ENCODE measurements at places on chromosomes 7 and 10.

DNA sequence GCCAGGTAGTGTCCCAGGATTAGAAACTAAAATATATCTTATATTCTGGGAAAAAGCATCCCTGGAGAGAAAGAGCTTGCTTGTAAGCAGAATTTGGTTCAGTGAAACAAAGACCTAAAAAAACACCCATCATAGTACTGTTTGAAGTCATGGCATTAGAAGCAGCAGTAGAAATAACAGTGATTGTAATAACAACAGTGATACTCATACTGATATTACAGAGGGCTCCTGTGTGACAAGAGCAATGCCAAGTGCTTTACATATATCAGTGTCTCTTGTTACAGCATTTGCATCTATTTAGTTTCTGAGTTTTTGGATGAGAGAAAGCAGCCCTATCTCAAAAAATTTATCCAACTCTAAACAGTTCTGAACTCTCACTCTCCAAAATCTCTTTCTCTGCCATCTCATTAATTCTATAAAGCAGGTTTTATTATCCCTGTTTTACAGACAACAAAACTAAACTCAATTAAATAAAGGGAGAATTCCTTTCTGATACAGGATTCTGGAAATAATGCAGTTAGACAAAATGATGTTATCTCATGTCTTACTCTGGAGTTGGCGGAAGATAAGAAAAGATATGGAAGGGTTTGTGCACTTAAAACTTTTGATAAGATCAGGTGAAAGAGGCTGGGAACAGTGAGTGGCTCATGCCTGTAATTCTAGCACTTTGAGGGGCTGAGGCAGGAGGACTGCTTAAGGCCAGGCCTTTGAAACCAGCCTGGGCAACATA lies 146.5 kb upstream of the AOAH start:
- no peak for DNase-seq

GRCh38 chr7:47846138-47846836 lies 102.0 kb downstream of the PKD1L1 start:
- no peak for DNase-seq

GRCh38 chr10:79452174-79452611 lies 6.8 kb upstream of the ZCCHC24 start:
- DNase-seq = no peak

- no peak for DNase-seq
Observed at GRCh38 chr10:64076322-64076940, 555.2 kb downstream of the REEP3 start.

- no peak for DNase-seq
Observed at GRCh38 chr7:38934051-38934450, 25.1 kb upstream of the VPS41 start.

DNA sequence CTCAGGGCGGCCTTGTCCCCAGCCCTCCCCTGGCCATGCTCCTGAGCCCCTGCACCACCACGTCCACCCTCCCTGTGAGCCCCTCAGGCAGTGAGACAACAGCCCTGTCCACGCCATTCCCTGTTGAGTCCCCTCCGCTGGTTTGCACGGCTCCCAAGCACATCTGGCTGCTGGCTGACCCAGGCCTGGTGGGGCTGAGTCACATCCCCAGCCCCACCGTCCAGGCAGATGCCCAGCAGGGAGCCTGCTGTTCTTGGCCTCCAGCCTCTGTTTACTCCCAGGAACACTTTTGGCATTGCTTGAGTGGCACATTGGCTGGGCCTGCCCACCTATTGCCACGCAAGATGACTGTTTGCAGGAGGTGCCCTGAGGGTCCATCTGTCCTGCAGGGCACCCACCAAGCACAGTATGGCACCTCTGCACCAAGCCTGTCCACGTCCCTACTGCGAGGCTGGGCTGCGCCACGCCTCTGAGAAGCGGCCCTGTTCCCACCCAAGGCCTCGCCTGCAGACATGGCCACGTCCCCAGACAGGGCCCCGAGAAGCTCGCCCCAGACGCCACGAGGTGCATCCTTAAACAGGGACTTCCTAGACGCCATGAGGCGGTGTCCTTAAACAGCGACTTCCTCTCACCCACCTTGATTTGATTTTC lies 48.4 kb upstream of the INPP5A start:
- no peak for DNase-seq

GRCh38 chr10:119205894-119206602 lies 1.3 kb upstream of the GRK5 start:
- no peak for DNase-seq

DNA sequence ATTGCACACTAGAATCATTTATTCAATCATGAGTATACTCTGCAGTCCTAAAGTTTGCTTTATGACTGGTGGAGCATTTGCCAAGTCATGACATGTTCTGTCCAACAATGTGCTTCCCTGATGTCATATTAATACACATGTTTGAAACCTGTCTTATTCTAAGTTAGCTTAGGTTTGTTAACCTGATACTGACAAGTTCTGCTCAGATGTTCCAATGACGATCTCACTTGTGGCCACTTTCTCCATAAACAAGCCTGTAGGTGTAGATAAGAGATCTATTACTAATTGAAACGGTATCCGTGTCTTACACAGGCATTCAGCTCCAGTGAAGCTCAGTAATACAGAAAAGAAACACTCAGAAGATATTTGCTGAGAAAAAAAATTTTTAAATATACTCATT lies 64.9 kb downstream of the GPR37 start:
- DNase-seq = no peak

DNA sequence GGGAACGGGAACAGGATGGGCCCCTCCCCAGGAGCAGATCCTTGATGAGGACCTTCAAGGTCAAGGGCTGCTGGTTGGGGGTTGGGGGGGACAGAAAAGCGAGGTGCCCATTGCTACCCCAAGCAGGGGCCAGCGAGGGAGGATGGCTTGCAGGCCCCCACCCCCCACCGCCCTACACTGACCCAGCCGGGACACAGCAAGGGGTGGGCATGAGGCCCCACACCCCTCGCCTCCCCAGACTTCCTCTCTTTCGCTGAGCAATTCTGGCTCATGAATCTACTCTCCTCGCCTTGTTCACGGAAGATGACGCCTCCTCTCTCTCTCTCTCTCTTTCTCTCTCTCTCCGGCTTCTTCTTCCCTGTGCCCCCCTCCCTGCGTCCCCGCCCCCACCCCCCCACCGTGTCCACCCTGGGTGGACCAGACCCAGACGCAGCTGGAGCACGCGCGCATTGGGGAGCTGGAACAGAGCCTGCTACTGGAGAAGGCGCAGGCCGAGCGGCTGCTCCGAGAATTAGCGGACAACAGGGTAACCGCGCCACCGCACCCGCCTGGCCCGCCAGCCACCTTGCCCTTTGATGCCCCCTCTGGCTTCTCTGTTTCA lies 81.1 kb upstream of the GTF2IRD1 start:
- no peak for DNase-seq

GRCh38 chr7:135644154-135644553 lies 18.2 kb upstream of the STMP1 start:
- no peak for DNase-seq

GRCh38 chr7:2622869-2623697 lies 8.7 kb upstream of the TTYH3 start:
- DNase-seq = no peak

- DNase-seq = no peak
Observed at GRCh38 chr10:92914478-92915325, 66.4 kb downstream of the EXOC6 start.

GRCh38 chr7:111887734-111888133 lies 318.5 kb downstream of the DOCK4 start:
- no peak for DNase-seq

DNA sequence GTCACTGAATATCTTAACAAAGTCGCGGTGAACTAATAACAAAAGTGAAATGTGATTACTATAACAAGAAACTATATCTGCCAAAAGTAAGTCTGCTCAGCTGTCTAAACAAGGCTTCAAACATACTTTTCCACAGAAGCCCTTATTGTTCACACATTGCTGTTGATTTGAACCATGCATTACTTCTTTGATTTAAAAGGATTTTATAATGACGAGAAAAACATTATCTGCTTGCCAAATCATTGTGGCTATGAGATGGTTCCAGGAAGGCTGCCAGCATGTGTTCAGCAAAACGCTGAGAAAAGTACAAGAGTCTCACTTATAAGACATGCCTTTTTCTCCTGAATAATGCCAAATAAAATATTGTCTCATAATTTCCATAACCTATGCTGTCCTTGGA lies 24.4 kb downstream of the RNF133 start:
- DNase-seq = no peak

GRCh38 chr10:69957886-69958555 lies 94.6 kb upstream of the MACROH2A2 start:
- no peak for DNase-seq

DNA sequence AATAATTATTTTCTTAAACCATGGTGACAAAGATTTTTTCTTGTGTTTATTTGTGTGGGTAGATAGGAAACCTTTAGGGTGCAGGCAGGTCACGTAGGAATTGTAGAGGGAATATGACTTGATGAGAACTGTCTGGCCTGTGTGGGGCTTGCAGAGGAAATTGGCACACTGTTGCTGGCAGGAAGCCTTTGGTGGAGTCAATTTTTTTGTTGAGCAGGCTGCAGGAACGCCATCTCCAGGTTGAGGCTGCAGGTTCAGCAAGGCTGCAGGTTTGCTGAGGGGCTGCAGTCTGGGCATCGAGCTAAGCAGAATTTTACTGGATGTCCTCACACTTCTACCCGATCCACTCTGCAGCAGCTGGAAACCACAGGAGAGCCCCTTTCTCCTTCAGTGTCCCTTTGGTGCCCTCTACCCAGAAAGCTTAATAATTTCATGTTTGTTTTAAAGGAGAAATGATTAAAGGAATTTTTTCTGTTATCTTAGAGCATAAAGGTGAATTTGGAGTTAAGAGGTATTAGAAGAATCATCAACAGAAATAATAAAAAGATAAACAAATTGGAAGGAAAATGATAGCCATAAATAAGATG lies 37.0 kb downstream of the TBC1D12 start:
- DNase-seq = no peak

DNA sequence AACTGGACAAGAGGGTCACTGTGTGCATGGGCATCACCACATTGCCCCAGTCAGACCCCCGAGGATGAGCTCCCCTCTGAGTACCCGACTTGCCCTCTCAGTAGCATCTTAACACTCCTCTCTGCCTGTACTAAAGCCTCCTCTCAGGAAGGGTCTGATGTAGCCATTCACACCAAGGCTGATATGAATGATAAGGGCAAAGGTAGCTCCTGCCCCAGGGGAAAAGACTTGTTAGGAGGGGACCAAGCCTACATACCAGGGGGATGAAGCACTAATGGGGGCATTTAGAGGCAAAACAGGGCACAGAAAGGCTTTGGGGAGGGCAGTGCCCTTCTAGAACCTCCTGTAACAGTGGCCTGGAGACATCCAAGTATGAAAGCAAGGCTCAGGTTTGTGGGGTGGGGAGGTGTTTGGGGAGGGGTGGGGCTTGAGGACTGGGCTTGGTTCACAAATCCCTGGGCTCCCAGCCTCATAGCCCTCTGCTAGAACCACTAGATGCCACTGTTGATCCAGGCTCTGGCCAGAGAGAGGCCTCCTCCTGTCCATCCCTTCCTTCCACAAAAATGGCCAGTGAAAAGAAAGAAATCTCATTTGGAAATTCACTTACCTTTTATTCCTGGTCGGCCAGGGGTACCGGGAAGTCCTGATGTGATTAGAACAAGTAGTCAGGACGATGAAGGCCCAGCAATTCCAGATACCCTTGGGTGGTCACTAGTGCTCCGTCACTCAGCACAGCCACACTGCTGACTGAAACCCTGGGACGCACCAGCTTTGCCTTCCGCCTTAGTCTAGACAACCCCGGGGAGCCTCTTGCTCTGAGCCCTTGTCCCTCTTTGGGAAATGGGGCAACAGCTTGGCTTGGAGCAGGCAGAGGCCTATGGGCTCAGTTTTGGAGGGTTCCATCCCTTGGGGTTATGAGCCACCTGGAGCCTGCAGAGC lies 40.3 kb downstream of the COL17A1 start:
- DNase-seq = no peak

- no peak for DNase-seq
Observed at GRCh38 chr7:2880874-2881533, 36.9 kb upstream of the GNA12 start.

GRCh38 chr10:19947656-19948055 lies 131.4 kb downstream of the PLXDC2 start:
- DNase-seq = no peak

- no peak for DNase-seq
Observed at GRCh38 chr7:85705076-85705475, 518.2 kb upstream of the SEMA3D start.

GRCh38 chr7:123792547-123792946 lies 43.7 kb upstream of the WASL start:
- no peak for DNase-seq

DNA sequence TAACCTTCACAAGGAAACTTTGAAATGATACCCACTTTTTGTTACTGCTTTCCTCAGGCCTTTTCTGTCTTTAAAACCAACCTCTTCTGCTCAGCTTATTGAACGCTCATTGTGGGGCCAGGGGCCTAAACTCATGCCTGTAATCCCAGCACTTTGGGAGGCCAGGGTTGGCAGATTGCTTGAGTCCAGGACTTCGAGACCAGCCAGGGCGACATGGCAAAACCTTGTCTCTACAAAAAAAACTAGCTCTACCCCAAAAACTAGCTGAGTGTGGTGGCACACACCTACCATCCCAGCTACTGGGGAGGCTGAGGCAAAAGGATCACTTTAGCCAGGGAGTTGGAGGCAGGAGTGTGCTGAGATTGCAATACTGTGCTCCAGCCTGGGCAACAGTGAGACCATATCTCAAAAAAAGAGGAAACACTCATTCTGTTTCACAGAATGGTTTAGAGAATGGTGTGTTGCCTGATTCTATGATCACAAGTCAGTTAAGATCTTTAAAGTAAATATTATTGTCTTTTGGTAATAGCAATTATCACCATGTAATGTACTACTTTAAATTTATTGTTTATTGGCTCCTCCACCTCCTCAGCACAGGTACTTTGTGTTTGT lies 51.1 kb downstream of the KCTD7 start:
- no peak for DNase-seq

DNA sequence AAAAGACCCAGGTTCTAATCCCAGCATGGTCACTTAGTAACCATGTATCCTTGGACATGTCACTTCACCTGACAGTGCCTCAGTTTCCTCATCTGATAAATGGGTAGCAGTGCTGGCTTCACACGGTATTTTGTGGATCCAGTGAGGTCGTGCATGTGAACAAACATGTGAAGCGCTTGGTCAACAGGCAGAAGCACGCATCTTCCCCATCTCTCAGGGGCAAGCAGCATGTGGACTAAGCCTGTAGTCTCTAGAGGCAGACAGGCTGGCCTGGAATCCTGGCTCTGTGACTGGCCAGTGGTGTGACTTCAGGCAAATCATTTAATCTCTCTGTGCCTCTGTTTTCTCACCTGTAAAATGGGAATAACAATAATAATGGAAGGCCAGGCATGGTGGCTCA lies 115.8 kb downstream of the C10orf105 start:
- no peak for DNase-seq

DNA sequence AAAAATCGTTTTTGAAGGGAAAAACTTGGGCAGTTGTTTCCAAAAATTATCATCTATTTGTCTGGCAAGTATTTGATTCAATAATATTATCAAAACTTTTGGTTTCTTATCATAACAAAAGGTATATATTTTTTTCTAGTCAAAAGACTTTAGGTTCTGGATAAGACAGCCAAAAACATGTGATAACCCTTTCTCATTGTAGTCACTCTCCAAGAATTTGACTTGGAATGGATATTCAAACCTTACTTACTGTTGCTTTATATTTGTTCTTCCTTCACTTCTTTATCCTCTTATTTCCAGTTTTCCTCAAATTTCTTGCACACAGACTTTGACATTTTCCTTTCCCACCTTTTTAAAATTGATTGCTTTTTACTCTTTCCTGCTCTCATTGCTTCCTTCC lies 140.9 kb upstream of the FAM3C start:
- DNase-seq = no peak
